ENCODE measurements at places on chromosomes 16 and 17. TPM values are rescaled to one million over a fixed set of nuclear protein-coding genes. Genes with fewer than 3 reads are reported as not detected.

The NPIPB4 gene
- 43.6 TPM for total RNA-seq

The CEP295NL gene
- total RNA-seq: 5.6 TPM

The ARRB2 gene
- total RNA-seq: 5.2 TPM

The GUCY2D gene
- total RNA-seq: under 0.01 TPM
